ENCODE measurements at places on chromosomes 5 and 9. TPM values are rescaled to one million over a fixed set of nuclear protein-coding genes. Genes with fewer than 3 reads are reported as not detected.

Gene C9orf50
- not detected for polyA plus RNA-seq

Gene SLCO4C1
- 0.04 TPM for polyA plus RNA-seq

GRCh38 chr5:151075698-151076331 lies 5.0 kb downstream of the TNIP1 start:
- DNase-seq, result no peak

- DNase-seq, result no peak
Observed at GRCh38 chr9:130287736-130288135, 22.2 kb downstream of the HMCN2 start.

DNA sequence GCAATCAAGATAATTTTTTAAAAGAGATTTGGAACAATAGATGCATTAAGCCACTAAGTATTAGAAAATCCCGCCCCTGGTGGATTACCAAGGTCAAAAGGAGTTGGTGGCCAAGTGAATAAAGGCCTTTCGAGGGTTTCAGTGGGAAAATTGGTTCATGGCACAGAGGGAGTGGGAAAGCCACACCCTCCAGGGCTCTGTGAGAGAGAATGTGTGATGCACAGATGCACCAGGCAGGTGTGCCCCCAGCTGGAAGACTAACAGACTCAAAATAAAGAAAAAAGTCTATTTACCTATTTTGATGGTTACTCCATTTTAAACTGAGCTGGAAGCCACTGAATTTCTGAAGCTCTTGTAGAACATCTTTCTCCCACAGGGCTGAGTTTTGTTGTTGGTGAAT lies 278.0 kb downstream of the DRD1 start:
- DNase-seq, result no peak

Measured in A549 (cell line).